Left kidney (tissue), 8 donors: ENCODE measurements at places on chromosomes 3 and 15. TPM values are rescaled to one million over a fixed set of nuclear protein-coding genes. Genes with fewer than 3 reads are reported as not detected.

The TMEM207 gene
- polyA plus RNA-seq: 18.1 TPM

The COL8A1 gene
- 9.0 TPM for polyA plus RNA-seq

The ARPIN gene
- 33.1 TPM for polyA plus RNA-seq

The STX19 gene
- 0.32 TPM for polyA plus RNA-seq

The APOD gene
- 13.3 TPM for polyA plus RNA-seq

The SPG21 gene
- polyA plus RNA-seq: 135 TPM

The RARRES1 gene
- 12.6 TPM for polyA plus RNA-seq

The NTRK3 gene
- polyA plus RNA-seq: 13.7 TPM

The OIP5 gene
- 12.5 TPM for polyA plus RNA-seq

GRCh38 chr3:133881492-133881891 is 14.2 kb downstream of the RAB6B start:
- DNase-seq: no peak

DNA sequence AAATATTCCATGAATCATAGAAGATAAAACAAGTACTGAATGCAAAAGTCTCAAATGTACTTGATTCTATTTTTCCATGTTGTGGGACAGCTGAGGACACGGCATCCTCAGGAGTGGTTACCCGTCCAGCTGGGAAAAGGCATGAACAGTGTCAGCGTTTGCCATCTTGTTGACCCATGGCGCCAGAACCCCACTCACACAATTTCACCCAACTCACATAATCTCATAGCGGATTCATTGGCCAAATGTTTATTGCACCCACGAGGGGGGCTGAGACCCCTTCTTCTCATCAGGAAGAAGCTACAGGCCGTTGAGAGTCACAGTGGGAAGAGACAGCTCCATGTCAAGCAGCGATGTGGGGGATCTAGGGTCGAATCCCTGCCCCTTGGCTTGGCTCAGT is 72.9 kb downstream of the OCA2 start:
- no peak for DNase-seq

DNA sequence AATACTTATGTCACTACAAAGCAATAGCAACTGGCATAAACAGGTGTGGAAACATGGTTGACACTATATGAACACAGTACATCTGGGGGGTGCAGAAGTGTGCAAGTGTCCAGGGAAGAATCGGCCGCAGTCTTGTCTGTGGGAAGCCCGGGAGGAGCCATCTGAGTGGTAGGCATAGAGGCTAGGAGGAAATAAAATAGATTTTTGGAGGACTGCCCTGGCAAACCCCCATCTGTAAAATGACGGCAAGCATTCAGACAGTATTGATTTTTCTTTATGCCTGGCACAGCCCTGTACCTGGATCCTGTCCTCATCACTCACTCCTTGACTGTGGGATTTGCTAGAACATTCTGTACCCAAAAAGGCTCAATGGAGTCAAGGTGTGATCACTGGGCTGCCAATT is 31.3 kb downstream of the THSD4 start:
- DNase-seq: no peak

DNA sequence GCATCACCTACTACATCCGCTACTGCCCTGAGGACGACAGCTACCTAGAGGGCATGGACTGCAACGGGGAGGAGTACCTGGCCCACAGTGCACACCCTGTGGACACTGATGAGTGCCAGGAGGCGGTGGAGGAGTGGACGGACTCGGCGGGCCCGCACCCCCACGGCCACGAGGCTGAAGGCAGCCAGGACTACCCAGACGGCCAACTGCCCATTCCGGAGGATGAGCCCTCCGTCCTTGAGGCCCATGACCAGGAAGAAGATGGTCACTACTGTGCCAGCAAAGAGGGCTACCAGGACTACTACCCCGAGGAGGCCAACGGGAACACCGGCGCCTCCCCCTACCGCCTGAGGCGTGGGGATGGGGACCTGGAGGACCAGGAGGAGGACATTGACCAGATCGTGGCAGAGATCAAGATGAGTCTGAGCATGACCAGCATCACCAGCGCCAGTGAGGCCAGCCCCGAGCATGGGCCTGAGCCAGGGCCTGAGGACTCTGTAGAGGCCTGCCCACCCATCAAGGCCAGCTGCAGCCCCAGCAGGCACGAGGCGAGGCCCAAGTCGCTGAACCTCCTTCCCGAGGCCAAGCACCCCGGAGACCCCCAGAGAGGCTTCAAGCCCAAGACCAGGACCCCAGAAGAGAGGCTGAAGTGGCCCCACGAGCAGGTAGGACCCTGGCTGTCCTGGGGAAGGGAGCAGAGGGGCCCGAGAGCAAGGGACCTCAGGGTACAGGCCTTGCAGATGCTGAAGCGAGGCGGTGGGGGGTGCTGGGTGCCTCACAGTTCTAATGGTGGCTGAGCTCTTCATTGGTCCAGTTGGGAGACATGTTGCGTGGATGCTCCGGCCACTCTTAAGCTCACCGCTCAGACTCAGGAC is 168.6 kb downstream of the APBA2 start:
- DNase-seq: no peak

GRCh38 chr15:85717212-85717611 is 77.5 kb downstream of the KLHL25 start:
- no peak for DNase-seq

DNA sequence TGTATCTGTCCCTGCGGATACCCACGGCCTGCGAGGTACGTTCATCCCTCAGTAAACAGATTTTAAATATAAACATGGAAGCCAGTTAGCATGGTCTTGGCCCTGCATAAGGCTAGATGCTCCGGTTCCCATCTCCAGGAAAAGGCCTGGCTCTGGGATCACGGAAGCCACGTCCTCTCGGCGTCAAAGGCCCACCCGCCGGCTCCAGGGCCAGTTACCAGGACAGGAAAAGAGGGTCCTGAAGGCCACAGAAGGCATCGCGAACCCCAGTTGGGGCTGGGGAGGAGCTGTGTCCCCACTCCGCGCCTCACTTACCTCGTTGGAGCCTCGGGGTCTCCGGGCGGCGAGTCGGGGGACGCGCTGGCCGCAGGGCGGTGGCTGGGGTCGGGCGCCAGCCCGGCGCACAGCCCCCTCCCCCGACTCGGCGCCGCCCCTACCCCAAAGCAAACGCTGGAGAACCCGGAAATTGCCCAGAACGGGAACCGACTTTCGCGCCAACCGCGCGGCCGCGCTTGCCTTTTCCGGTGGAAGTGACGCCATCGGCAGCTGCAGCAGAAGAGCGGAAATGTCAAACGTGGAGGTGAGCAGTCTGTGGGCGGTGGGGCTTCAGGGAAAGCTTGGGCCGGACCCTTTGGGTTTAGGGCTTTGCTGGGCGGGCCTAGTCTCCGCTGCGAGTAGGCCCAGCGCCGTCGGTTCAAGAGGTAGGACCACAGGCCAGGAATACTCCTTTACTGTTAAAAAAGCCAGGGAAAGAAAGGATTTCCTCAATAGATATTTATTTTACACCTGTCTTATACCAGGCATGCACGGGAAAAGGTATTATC is at the start of gene TOPBP1:
Gene TOPBP1 (minus strand): TSS at position 488 of the 824 bp plus-strand sequence. CDS start 814 bp downstream, outside the sequence.
- DNase-seq: peak; percentile 72

DNA sequence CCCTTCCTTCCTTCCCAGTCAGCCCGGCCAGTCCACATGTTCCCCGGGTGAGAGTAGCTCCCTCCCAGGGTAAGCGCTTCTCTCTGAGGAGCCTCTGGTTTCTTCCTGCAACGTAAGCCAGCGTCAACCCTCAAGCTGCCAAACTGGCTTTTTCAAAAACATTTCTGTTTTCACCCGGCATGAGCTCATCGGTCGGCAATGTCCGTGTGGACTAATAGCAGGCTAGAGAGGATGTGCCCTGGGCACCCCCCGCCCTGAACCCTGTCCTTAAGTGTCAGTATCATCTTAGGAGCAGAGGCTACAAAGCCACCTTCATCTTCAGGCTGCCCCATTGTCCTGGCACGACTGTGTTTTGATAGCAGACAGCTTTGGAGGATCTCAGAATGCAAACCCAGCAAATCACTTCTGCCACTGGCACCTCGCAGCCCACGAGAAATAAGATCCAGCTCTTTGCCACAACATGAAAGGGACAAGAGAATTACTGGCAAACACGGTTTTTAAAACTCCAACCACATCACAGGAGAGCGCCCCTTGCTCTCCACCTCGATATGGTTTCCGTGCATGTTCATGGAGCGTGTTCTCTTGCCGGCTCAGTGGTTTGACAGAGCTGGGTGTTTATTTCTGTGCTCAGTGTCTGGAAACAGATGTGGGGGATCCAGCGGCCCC is 9.9 kb downstream of the ALDH1A3 start:
- DNase-seq: no peak

GRCh38 chr3:115727135-115727534 is 103.8 kb downstream of the GAP43 start:
- no peak for DNase-seq

DNA sequence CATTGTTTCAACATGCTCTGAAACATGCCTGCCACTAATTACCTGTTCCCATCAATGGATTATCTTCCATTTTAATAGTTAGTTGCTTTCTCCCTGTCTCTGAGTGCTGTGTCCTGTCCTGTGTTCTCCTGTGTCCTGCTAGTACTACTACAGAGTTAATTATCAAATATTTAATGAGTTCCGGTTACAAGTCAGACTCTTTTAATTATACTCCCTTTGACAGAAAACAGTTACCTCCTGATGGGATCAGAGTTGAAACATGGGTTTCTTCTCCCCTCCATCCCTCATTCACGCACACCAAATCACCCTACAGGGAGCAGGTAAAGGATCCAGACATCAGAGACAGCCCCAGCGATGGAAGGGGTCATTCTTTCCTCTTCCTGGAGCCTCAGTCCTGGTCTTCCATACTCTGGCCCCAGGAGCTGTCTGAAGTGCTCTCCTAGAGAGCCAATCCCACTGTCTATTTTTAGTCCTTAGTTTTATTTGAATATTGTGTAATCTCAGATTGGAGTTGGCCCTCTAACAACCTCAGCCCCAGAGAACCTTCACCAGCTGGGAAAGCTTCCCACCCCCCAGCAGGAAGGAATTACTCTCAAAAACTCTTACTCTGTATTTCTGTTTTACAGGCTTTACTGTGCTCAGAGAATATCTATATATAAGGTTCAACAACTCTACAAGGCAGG is 137.0 kb upstream of the C2CD4B start:
- DNase-seq: no peak
